Stimulated activated CD4-positive, alpha-beta T cell treated with anti-CD3 and anti-CD28 coated beads, TNF-alpha, amount 100 ng/mL, for 24 hours (primary cell): ENCODE measurements at places on chromosomes 2 and 18.
A peak's percentile ranks its signal among the peaks of the same experiment; 100 is the strongest.

DNA sequence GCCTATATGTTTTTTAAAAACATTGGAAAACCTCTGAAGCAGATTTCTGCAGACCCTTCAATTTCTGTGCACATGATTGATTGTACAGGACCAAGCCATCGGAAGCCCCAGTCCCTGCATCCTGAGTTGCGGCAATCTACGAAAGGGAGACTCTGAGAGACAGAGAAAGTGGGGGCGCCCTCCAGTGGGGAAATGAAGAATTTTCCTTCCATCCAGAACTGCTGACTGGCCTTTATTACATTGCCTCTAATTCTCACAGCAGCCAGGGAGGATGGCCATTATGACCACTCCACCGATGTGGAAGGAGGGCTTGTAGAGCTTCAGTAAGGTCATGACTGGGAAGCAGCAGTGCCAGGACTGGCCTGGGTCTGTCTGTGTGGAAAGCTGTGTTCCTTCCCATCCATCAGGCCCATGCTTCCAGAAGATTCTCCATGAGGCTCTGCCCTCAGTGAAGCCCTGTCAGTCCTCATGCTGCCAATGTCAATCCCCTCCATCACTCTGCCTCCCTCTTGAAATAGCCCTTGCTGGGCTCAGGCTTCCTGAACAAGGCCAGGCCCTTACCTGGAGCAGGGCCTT lies 20.0 kb upstream of the RESP18 start:
- DNase-seq = peak; percentile 40

GRCh38 chr2:47697000-47697601 lies 85.8 kb upstream of the MSH6 start:
- DNase-seq = no peak

- no peak for DNase-seq
These were observed 138.6 kb upstream of the GLI2 start for GRCh38 chr2:120596990-120597594.

GRCh38 chr2:157572725-157573124 lies 55.9 kb downstream of the ACVR1C start:
- DNase-seq = no peak

- DNase-seq = peak; percentile 57
These were observed 10.6 kb upstream of the MC5R start for GRCh38 chr18:13813271-13813849.

DNA sequence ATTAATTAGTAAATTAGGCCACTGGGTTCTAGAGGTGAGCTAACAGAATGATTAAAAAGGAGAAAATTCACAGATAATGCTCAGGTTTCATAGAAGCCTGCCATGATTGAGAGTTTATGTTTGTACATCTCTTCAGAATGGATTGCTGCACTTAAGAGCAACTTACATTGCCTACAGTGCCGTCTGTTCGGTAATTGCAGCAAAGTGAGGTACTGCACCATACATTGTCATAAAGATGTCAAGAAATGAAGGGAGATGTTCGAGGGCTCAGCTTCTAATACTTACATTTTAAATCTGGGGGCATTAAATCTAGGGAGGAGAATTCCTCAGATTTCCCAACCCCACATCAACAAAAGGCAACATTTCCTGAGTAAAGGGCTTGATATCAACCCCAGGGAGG lies 976.2 kb upstream of the FANCL start:
- DNase-seq = no peak

DNA sequence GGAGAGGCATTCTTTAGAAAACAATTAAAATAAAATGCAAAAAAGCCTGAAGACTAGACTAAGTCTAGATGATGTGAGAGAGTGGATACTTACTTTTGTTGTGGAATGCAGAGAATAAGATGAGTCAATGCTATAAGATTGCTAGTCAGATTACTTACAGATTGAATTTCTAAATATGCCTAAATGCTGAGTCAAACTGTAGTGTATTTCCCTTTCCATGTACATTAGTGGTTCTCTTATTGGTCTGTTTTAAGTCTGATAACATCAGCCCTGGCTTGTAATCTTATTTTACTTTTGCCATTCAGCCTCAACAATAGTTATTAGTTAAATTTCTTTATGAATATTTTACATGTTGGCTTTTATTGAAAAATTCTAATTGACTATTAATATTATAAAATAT lies 702.7 kb downstream of the SOCS6 start:
- no peak for DNase-seq

GRCh38 chr2:75099521-75099922 lies 99.8 kb downstream of the TACR1 start:
- no peak for DNase-seq

DNA sequence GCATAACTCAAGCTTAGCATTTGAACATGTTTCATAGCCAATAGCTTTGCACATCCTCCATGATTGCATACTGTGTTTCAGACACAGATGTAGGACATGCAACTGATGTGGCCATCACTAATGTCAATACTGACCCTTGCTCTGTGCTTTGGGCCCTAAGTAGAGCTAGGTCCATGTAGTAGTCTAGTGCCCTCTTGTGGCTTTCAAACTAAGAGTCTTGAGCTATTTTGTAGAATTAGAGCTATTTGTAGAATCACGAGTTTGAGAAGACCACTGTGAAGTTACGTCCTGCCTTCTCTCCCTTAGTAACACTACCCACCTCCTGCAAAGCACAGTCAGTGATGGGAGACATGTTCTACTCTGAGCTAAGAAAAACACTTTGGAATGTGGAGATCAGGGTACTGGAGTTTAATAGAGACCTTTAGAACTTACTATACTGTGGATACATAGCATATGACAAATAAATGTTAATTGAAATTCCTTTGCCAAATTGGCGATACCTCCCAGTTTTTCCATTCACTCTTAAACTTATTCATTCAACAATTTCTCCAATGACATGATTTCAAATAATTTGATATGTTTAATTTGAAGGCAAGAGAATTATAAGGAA lies 306.5 kb upstream of the TNP1 start:
- no peak for DNase-seq

DNA sequence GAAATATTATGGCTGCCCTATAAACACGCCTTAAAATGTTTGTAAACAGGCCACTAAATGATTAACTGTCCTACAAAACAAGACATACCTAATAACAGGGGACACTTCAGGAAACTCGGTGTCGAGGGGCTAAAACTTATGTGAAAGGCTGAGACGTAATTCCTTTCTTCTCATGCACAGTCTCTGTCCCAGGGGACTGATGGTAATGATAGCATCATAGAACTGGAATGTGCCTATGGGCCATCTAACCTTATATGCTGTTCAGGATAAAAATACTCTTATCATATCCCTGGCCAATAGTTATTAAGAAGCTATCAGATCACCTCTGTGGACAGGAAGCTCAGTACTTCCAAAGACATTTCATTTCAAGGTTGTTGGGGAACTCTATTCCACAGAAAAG lies 252.6 kb upstream of the RASGRP3 start:
- no peak for DNase-seq

DNA sequence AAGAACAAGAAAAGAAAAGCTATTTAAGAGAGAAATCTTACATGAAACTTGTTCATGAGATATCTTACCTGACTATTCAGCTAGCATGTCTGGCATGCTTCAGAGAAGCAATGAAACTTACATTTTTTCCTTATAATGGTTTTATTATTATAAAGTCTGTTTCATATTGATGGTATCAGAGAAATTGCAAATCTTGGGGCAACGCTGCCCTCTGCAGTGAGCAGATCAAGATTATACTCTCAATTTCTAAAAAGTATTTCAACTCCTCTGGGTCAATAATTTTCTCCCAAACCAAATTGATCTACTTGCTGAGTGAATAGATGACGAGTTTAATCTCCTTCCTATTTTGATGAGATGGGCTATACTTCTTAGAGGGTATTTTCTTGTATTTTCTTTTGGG lies 235.6 kb downstream of the NUP35 start:
- DNase-seq = no peak

DNA sequence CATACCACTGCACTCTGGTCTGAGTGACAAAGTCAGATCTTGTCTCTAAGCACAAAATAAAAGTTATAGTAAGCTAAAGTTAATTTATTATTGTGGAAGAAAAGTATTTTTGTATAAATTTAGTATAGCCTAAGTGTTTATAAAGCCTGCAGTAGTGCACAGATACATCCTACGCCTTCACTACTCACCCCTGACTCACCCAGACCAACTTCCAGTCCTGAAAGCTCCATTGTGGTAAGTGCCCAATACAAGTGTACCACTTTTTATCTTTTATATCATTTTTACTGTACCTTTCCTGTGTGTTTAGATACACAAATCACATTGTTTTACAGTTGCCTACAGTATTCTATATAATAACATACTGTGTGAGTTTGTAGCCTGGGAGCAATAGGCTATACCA lies 57.5 kb downstream of the UBE2E3 start:
- no peak for DNase-seq

DNA sequence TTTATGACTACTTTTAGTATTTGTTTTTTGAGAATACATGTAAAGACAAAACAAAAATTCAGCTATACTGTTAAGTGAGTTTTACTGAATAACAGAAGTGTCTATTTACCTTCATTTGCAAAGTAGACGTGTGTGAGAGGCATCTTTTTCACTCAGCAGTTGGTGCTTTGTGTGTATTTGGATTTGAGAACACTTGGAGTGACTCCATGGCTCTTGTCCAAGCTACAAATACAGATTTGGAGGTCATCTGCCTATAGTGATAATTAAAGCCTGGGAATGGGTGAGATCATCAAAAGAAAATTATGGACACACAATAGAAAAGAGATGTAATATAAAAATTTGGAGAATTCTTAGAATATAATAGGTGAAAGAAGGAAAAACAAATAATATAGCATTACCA lies 6.2 kb downstream of the NAB1 start:
- DNase-seq = no peak

DNA sequence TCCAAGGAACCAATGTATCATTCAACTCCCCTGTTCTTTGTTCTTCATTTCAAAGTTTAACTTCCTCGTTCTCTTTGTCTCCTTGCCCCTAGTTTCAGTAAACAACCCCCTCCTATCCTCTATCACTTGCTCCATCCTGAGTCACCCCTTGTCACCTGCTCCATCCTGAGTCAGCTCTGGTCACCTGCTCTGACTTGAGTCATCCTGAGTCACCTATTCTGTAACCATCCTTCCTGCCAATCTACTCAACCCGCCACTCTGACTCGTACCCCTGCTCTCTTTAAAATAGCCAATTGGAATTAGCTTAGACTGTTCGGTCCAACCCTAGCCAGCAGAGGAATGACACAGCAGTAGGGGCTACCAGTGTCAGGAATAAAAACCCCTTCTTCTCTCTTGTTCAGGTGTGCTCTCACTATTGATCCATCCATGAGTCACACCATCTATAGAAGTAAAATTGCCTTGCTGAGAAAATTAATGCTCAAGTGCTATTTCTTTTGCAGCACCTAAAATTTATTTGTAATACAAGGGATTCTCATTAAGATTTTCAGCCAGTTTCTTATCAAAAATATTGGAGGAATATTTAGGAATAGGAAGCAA lies 326.8 kb downstream of the AKAIN1 start:
- DNase-seq = no peak

GRCh38 chr2:16507655-16508489 lies 157.8 kb downstream of the CYRIA start:
- peak; percentile 7 for DNase-seq

DNA sequence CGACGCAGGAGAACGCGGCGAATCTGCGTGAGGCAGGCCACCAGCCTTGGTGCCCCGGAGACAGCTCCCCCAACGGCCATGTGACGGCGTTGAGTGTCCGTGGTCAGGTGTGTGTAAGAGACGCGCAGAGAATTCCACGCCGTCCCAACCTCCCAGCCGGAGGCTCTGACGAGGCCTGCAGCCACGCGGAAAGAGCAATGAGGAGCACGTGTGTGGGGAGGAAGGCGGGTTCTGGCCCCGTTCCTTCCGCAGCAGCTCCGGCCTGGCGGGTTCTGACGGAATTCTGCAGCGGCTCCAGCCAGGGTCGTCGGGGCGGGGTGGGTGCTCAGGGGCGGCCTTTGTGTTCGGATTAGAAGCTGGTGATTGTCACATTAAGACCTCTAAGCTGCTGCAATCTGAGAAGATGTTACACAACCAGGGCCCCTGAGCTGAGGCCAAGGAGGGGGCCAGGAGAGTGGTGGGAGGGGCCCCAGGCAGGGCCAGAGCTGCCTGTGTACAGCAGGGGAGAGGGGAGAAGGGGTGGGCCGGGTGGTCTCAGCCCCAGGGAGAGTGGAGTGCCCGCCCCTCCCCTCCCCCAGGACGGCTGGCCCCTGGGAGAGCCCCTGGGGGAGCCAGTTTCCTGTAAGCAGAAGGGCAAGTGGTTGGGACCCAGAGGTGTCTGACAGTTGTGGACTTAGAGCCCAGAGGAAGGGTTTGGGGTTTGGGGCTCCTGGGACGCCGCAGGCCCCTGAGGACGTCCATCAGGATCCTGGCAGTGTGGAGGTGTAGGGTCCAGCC lies 5.1 kb upstream of the GAL3ST2 start:
- DNase-seq = no peak

GRCh38 chr2:236359426-236360045 lies 95.3 kb upstream of the ASB18 start:
- no peak for DNase-seq

- no peak for DNase-seq
These were observed 129.5 kb downstream of the TMEM182 start for GRCh38 chr2:102891296-102891695.

- no peak for DNase-seq
These were observed 58.3 kb downstream of the LDLRAD4 start for GRCh38 chr18:13276530-13277520.

- DNase-seq = no peak
These were observed 52.8 kb downstream of the SLC35F5 start for GRCh38 chr2:113703386-113704299.

DNA sequence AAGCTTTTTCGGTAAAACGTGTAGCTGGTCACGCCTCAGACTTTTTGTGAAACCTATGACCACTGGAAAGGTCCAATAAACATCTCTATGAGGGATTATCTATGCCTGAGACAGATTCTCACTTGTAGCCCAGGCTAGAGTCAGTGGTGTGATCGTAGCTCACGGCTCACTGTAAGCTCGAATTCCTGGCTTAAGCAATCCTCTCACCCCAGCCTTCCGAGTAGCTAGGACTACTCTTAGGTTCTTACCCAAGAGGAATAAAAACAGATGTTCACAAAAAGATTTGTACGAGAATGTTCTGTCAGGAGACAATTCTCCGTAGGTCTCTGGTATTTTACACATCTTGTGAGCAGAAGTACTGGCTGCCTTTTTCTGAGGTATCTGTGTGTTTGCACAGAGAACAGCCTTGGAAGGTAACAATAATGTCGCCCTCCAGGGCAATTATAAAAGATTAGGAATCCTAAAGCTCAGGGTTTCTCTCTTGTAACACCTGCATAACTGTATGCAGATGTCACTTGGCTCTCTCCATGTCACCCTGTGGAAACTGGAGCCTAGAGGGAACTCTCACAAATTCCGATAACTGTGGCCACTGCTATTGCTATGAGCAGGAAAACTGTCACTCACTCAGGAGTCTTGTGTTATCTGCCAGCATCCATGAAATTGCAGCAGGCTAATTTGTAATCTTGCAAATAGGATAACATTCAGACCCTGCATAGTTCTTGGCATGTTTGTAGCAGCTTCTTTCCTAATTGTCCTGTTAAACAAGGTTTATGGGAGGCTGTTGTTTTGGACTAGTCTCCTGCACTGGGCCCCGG lies 25.5 kb upstream of the RALBP1 start:
- DNase-seq = no peak
